ENCODE measurements at places on chromosomes 5 and 9. TPM values are rescaled to one million over a fixed set of nuclear protein-coding genes. Genes with fewer than 3 reads are reported as not detected.

TRIM23 gene
- 8.5 TPM for total RNA-seq

- H3K27me3 ChIP-seq = no peaks in the 10 kb centered on the region
- H3K36me3 ChIP-seq = no peaks in the 10 kb centered on the region
- no peak overlapping the region for H3K4me3 ChIP-seq
- DNase-seq = no peak
Observed at GRCh38 chr9:10251490-10251889, 361.3 kb downstream of the PTPRD start.

DNA sequence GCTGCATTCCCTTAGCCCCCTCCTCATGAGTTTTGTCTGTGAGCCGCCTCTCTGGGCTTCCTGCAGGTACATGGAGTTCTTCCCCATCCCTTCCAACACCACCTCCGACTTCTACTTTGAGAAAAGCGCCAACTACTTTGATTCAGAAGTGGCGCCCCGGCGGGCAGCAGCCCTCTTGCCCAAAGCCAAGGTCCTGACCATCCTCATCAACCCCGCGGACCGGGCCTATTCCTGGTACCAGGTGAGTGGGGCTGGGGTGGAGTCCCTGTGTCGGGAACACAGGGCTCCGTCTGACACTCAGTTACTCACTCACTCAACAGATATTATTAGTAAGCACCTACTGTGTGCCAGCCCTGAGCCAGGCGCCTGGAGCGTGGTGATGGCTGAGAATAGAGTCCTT lies 37.3 kb downstream of the NDST1 start:
- H3K4me1 ChIP-seq = no peaks in the 10 kb centered on the region
- no peak overlapping the region for H3K4me3 ChIP-seq
- no peaks in the 10 kb centered on the region for H3K27me3 ChIP-seq
- no peak overlapping the region for H3K27ac ChIP-seq
- no peaks in the 10 kb centered on the region for H3K36me3 ChIP-seq

IFNK gene
- not detected for total RNA-seq

Data from activated T-cell treated with anti-CD3 and anti-CD28 coated beads, Interleukin-2, amount 50 U/mL, for 72 hours (primary cell).